Amygdala (tissue), 56 donors: ENCODE measurements at places on chromosomes 2 and 18.

GRCh38 chr2:165436559-165436958 lies 32.9 kb upstream of the CSRNP3 start:
- no peak for DNase-seq

DNA sequence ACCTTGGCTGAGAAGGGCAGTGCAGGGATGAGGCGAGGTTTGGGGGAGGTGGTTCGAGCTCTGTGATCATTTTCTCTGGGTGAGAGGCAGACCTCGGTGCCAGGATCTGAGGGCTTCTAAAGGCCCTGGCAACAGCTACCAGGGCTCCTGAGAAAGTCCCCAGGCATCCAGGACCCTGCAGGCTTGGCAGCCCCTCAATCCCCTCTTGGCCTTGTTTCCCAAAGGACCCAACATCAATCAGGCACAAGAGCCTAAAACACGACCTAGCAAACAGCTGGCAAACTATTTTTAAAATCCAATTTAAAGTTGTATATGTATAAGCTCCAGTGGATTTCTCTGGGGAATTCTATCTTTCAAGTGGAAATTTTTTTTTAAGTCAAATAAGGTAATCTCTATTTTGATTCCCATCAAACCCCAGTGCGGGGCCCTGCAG lies 15.0 kb upstream of the MAT2A start:
- no peak for DNase-seq

GRCh38 chr2:152507907-152508306 lies 172.9 kb downstream of the FMNL2 start:
- DNase-seq: no peak

DNA sequence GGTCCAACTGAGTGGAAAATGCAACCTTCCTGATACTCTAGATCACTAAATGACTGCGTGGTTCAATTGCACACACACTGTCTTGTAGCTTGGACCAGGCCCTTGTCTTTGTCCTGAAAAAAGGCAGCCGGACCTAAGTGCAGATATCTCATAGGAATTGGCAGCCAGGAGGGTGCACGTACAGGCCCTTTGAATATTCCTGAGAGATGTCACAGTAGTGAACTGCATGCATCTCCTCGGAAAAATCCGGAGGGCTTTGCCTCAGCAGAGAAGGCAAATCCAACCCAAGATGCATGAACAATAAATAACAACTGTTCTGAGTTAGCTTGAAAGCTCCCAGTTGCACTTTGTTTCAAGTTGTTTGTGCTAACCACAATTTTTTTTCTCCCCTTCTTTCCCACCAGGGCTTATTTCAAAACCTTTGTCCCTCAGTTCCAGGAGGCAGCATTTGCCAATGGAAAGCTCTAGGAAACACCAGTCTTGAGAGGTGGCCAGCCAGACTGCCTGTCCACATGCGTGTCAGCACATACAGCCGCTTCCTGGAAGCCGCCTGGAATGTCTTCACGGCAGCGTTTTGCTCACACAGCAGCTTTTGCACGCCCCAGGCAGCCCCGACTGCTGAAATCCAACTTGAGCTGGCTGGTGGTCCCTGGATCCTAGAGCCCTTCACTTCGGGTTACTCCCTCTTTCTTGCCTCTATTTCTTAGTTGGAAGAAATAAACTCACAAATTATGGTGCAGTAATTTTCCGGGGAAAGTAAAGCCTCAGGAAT lies 54.4 kb upstream of the FOSL2 start:
- no peak for DNase-seq

DNA sequence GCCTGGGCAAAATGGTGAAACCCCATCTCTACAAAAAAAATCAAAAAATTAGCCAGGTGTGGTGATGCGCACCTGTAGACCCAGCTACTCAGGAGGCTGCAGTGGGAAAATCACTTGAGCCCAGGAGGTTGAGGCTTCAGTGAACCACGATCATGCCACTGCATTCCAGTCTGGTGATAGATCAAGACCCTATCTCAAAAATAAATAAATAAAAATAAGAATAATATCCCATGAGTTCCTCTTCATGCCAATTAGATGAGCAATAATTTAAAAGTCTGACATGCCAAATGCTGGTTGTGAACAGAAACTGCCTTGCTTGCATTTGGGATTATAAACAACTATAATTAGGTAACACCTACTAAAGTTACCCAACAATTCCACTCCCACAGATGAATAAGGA lies 22.1 kb upstream of the ANKRD44 start:
- DNase-seq: no peak

DNA sequence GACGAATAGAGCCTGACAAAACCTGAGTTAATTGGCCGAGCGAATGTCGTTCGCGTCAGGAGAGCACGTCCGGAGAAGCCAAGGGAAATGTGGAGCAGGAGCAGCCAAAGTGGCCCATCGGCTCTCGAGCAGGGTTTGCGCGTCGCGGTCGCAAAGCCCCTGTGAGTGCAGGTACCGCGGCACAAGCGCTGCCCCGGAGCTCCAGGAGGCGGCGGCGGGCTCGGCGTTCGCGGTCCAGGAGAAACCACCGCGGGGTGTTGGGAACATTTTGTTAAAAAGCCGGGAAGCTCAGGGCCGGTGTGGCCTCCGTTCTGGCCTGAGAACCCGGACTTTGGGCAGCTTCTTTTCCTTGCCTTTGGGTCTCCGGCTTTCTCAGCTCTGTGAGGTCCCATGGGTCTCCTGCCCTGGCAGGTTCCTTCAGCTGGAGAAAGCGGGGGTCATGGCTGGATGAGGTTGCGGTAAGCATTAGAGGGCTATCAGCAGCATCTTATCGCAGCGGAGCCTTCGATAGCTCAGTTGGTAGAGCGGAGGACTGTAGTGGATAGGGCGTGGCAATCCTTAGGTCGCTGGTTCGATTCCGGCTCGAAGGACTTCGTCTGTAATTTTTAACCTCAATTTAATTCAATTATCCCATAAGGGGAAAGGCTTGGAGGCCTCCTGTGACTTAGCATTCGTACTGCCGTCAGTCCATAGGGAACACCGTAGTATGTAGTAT lies 1.0 kb upstream of the AGBL5 start:
- DNase-seq: peak; percentile 83

- no peak for DNase-seq
Measured at GRCh38 chr18:76981396-76981968, 151.1 kb downstream of the MBP start.

- no peak for DNase-seq
Measured at GRCh38 chr18:56715121-56715520, 64.0 kb downstream of the WDR7 start.

GRCh38 chr2:55416786-55417568 lies 2.7 kb downstream of the CCDC88A start:
- no peak for DNase-seq

DNA sequence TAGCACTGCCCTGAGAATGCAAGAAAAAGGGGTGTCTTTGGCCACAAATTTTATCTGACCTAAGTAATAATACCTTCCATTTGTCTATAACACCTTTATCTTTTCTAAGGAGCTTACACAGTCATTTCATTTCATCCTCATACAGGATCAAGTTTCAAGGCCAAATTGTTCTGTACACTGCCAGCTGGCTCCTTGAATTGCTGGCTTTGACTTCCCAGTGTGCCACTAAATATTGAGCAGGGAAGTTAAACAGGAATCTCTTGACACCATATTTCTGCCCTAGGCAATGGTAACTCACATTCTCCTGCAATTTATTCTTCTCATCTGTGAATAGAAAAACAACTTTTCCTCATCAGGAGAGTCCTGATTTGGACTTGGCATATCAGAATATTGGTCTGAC lies 195.1 kb upstream of the LRP1B start:
- no peak for DNase-seq

DNA sequence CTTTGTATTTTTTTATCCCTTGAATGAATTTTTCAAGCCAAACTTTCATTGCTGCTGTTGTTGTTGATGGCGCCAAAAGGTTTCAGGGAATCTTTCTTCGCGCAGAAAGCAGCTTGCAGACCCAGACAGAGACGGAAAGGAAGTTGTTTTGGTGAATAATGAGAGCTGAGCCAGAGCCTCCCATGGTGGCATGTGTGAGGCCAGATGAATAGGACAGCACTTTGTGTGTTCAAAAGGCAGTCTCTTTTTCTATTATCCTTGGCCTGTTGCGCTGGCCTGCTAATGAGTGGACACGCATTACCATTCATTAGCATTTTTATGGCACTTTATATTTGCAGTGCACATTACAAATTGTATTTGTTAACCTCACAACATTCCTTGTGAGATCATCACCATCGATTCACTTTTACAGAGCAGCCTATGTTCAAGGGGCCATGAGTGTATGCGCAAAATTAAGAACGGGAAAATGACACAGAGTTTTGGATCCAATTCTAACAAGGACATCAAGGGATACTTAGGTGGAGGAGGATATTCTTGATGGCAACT lies 754.7 kb downstream of the BCL11A start:
- DNase-seq: no peak

DNA sequence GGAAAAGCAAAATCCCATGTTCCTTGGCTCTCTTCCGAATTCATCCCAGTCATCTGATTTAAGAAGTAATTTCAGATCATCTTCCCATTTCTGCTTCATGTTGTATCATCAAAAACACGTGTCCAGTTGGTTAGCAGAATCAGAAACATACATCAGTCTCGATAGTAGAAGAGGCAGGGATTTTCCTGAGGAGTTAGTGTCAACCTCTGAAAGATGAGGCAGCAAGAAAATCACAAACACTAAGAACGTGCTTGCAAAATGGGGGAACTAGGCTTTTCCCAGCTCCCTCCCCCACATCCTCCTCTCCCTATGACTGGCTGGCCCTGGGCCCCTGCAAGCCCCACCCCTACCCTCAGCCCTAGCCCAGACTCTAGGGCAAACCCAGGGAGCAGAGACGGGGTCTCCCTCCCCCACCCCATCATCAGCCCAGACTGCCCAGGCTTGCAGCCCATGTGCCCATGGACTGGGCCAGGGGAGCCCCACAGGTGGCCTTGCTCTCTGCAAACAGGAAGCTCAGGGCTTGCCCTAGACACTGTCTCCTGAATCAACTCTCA lies 161.0 kb upstream of the ID2 start:
- DNase-seq: no peak

GRCh38 chr2:11133238-11133935 lies 21.9 kb upstream of the SLC66A3 start:
- DNase-seq: no peak

DNA sequence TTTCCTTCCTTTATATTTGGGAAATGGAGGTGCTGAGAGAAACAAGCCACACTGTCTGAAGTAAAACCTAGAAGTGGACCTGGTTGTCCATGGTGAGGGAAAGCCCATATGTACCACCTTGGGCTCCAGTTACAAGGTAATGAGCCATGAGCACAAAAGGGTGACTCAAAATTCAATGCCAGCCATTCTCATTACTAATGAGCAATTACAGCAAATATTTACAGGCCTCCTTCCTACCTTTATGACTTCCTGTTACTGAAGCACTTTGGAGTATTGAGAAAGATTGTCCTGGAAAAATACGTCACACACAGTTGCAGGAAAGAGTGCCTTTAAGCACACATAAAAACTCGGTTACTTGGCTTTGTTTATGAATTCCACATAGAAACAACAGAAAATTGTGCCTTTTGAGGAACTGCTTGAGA lies 9.1 kb downstream of the EPAS1 start:
- no peak for DNase-seq
